Forelimb muscle (tissue), 1 donor: ENCODE measurements at places on chromosomes 1 and 21.

DNA sequence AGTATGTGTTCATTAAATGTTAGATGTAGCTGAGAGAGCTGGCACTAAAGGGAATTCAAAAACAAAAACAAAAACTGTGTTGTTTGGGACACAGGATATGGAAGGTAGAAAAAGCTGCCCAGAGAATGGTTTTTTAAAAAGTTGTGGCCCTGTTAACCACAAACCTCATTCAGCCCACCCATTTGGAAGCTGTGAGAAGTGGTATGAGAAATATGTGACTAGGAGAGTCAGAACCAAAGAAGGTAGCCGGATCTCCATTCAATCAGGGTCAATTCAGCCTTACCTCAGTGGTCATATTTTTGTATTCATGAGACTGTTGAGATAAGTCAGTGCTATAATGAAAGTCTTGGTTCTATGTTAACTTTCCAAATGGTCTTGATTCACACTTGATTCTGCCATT, 29.8 kb upstream of the CACYBP start:
- no peak for DNase-seq

DNA sequence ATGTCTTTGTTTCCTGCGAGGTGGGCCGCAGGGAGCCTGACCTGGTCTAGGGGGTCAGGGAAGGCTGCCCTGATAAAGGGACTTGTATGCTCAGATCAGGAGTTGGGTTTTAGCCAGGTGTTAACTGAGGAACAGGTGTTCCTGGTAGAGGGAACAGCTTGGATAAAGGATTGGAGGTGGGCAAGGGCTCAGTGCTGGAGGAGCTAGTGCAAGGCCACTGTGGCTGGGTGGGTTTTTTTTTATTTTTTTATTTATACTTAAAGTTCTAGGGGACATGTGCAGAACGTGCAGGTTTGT, 31.1 kb downstream of the A3GALT2 start:
- no peak for DNase-seq

DNA sequence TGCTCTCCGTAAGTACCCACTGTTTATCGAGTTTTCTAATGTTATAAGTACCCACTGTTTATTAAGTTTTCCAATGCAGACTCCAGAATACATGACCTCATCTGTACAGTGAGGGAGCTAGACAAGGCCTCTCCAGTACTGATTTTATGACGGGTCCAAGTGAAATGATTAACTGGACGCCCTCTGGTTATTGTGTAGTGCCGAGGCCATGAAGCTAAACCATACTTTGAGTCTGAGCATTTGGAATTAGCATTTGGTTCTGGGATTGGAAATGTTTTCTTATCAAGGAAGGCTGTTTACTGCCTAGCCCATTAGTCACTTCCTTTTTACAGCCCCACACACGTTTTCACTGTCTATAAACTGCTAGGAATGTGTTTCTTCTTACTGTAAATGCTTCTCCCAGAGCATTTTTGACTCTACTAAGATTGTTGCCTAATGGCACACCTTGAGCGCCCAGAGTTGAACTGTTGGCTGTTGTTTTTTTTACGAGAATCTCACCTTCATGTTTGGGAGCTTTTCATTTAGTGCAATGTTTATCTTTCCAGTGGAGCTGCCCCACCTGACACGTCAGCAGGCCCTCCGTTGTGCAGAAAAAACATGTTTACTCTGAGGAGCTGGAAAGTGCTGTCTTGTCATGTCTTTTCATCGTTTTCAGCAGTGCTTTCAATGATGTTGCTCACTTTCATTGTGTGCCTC, 26.9 kb downstream of the SPATA46 start:
- DNase-seq = no peak

- no peak for DNase-seq
Observed at GRCh38 chr1:7375329-7375728, 395.8 kb upstream of the VAMP3 start.

- DNase-seq = no peak
Observed at GRCh38 chr1:213686983-213687382, 300.8 kb upstream of the PROX1 start.

DNA sequence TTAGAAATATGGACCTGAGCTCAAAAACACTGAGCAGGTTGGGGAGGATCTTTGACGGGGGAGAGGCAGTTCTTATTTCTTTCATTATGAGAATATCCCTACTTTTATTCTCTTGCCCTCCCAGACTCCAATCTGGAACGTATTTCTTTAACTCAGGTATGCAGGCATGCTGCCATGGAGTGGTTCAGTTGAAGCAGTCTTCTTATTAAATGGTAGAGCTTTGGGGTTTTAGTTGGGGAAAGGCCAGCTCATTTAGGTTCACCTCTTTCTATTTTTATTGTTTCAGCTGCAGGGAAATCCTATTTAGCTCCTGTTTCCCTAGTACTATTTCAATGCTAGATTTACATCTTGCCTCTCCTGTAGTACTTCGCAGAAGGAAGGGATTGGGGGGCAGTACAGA, 198.9 kb downstream of the TTLL7 start:
- DNase-seq = no peak

- DNase-seq = no peak
Observed at GRCh38 chr1:182169203-182169602, 107.7 kb upstream of the ZNF648 start.

- DNase-seq = no peak
Observed at GRCh38 chr1:210125143-210125542, 107.5 kb upstream of the SERTAD4 start.

DNA sequence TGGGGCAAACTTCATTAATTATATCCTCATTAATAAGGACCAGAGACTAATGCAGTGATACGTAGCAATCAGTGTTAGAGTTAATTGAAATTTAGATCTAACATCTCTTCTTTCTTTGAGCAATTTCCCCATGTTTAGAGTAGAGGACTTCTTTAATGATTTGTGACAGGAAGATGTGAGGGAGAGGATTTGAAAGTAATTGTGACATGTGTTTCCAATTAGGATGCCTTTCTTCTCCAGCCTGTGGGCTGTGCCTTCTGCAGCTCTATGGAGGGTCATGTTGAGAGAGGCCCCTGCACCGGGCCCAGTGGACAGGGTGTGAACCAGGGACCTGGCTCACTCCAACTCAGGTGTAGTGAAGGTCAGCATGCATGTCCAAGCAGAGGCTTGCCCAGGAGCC, 103.0 kb downstream of the GREM2 start:
- DNase-seq = no peak

DNA sequence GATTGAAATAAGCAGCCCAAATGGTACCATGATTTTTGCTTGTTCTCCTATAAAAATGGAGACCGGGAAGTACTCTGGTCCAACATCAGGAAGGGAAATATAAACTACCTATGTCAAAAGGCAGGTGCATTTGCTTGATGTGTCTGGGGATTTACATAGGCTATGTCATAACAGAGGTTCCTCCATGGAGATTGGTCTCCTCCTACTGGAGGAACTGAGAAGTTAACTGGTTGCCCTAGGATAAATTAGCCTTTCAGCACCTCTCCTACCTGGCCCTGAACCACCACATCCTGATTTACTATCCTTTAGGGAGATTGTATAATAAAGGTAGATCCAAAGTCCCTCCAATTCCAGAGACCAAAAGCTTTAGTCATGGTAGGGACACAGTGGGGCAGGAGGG, 1109.3 kb upstream of the B3GALT2 start:
- no peak for DNase-seq

- DNase-seq = no peak
Observed at GRCh38 chr1:43854473-43854872, 79.1 kb upstream of the ARTN start.

- peak; percentile 43 for DNase-seq
Observed at GRCh38 chr1:93845538-93846205, 33.3 kb downstream of the DNTTIP2 start.

GRCh38 chr1:228036701-228037231, 30.0 kb downstream of the WNT3A start:
- no peak for DNase-seq

- no peak for DNase-seq
Observed at GRCh38 chr1:41639332-41639936, 155.0 kb upstream of the EDN2 start.

- DNase-seq = no peak
Observed at GRCh38 chr1:98387701-98388100, 273.8 kb upstream of the SNX7 start.

DNA sequence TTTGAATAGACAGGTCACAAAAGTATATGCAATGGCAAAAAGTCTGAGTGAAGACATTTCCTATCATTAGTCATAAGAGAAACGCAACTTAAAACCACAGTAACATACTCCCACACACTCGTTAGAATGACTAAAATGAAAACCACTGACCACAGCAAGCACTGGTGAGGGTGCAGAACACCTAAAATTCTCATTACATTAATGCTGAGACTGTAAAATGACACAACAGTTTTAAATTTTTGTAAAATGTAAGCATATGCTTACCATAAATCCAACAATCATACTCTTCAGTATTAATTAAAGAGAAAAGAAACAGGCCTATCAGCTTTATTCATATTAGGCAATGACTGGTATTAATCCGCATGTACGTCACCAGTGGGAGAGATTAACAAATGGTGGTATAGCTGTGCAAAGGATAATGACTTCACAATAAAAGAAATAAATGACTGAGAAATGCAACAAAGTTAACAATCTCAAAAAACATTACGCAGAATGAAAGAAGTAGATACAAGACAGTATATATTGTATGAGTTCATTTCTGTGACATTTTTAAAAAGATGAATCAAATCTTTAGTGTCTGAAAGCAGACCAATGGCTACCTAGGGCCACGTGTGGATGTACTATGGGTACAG, 253.5 kb downstream of the AKT3 start:
- no peak for DNase-seq

- DNase-seq = peak; percentile 34
Observed at GRCh38 chr1:86288586-86289147, 107.5 kb downstream of the ODF2L start.

DNA sequence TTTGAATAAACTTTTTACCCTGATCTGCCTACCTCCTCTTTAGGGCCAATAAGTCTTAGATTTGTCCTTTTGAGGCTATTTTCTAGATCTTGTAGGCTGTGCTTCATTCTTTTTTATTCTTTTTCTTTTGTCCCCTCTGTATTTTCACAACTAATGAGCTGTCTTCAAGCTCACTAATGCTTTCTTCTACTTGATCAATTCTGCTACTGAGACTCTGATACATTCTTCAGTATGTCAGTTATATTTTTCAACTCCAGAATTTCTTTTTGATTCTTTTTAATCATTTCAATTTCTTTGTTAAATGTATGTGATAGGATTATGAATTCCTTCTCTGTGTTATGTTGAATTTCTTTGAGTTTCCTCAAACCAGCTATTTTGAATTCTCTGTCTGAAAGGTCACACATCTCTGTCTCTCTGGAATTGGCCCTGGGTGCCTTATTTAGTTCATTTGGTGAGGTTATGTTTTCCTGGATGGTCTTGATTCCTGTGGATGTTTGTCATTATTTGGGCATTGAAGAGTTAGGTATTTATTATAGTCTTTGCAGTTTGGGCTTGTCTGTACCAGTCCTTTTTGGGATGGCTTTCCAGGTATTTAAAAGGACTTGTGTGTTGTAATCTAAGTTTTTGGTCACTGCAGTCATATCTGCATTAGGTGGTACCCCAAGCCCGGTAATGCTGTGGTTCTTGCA, 11.2 kb upstream of the ATG4C start:
- no peak for DNase-seq

DNA sequence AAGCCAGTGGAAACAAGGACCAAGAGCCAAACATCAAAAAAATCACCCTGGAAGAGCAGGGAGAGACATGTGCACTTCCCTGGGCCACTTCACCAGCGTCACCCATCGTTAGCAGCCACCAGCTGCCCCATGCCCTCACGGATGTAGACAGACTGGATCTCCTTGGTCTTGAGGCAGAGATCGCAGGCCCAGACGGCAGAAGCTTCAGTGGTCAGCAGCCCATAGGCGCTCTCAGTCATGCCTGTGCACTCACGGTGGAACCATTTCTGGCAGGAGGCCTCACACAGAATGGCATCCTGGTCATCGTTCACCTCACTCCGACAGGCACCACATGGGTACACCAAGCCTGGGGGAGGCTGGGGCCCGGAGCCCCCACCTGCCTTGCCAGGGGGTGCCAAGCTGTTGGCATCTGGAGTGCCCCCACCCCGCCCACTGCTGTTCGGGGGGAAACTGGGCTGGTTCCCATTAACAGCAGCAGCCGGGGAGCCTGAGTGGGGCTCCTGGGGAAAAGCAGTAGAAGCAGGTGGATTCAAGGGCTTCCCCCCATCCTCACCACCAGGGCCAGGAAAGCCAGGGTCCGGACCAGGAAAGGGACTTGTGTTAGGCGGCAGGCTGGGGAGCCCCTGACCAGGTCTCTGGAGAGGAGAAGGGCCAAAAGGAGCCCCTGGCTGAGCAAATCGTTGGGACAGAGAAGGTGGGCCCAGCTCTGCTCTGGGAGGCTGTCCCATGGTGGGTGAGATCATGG, 2.7 kb downstream of the PYGO2 start:
- no peak for DNase-seq

DNA sequence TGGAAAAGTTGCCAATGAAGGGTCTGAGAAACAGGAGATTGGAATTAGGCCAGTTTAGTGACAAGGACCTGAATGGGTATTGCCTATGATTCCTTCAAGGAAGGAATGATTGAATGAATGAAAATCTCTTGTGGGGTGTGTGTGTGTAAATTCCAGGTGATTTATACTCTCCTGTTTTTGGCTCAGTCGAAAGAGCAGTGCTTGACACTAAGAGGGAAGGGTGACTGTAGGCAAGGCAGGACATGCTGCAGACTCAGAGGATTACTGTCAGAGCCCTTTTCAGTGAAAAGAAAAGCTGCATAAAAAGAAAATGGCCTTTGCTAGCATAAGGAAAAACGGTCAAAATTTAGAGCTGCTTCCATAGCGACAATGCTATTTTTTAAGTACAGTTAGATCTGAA, 30.1 kb downstream of the C1orf21 start:
- no peak for DNase-seq

GRCh38 chr21:43362321-43362791, 64.6 kb downstream of the SIK1 start:
- no peak for DNase-seq

DNA sequence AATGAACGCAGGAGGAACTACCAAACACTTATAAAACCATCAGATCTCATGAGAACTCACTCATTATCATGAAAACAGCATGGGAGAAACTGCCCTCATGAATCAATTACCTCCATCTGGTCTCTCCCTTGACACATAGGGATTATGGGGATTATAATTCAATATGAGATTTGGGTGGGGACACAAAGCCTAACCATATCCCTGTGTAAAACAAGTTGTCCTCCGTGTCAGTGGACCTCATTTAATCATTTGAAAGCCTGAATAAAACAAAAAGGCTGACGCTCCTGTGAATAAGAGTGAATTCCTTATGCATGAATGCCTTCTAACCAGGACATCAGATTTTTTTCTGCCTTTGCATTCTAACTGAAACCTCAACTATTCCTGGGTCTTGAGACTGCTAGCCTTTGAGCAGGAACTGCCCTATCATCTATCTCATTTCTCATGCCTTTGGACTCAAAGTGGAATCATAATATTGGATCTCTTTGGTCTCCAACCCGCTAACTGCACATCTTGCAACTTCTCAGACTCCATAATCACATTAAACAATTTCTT, 648.8 kb downstream of the ADGRL2 start:
- DNase-seq = no peak

- no peak for DNase-seq
Observed at GRCh38 chr1:226702957-226703831, 35.9 kb downstream of the ITPKB start.

- no peak for DNase-seq
Observed at GRCh38 chr1:21397813-21398188, 42.1 kb upstream of the NBPF3 start.

GRCh38 chr1:103546496-103546895, 21.0 kb downstream of the RNPC3 start:
- DNase-seq = no peak

GRCh38 chr1:186139701-186140100, 235.4 kb downstream of the TPR start:
- no peak for DNase-seq
